Ovary (tissue), 10 donors: ENCODE measurements at places on chromosomes 2 and 18. TPM values are rescaled to one million over a fixed set of nuclear protein-coding genes. Genes with fewer than 3 reads are reported as not detected.

The ELMOD3 gene
- total RNA-seq = 15.2 TPM

The TMEM198 gene
- 10.7 TPM for total RNA-seq

- DNase-seq = no peak
These were observed 53.1 kb downstream of the CDC42EP3 start for GRCh38 chr2:37618326-37618725.

DNA sequence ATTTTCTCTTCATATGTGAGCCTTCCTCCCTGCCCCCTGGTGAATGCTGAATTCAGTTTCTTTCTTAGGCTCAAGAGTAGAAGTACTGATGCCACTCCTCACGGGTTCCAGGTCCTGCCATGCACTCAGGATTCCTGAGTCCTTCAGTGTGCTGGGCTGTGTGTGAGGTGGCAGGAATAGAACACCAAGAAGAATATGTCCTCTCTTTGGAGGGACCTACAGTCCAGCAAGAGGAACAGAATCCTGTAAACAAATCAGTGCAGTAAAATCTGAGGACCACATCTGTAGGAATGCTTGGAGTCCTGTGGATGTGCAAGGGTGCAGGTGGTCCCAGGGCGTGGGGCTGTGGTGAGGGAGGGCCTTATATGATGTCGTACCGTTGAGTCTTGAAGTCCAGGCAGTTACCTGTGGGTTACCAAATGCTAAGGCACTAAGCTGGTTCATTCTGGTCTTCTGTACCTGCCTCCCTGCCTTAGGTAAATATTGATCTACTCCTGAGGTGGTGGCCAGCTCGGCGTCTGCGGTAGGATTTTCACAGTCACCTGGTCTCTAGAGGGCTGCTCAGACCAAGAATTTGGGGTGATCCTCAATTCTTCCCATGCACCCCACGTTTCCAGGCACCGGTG is 5.5 kb downstream of the ASAP2 start:
- no peak for DNase-seq

- DNase-seq = no peak
These were observed 122.0 kb downstream of the ZNF521 start for GRCh38 chr18:25229920-25230319.
